Stimulated activated CD8-positive, alpha-beta memory T cell treated with anti-CD3 and anti-CD28 coated beads, Interleukin-4, amount 100 ng/mL, for 1 hour (primary cell): ENCODE measurements at places on chromosomes 13 and 19.

DNA sequence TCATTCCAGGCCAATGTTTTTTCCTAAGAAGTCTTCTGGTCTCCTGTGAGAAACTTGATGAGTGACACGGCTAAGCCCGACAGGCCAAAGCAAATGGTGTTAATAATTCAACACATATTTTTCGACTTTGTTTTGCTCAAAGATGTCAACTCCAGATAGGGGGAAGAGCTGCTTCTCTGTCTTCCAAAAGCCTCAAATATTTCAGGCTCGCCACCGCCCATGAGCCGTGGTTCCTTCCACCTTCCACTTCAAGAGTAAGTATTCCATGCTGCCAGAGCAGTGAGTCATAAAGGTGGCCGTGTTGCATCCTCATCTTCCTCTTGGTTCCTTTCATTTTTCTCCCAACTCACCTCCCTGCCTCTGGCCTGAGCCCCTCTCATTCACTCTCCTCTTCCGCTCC, 272.6 kb downstream of the EFNB2 start:
- DNase-seq, result no peak

GRCh38 chr19:58021541-58022282, 12.1 kb upstream of the ZSCAN1 start:
- no peak for DNase-seq

DNA sequence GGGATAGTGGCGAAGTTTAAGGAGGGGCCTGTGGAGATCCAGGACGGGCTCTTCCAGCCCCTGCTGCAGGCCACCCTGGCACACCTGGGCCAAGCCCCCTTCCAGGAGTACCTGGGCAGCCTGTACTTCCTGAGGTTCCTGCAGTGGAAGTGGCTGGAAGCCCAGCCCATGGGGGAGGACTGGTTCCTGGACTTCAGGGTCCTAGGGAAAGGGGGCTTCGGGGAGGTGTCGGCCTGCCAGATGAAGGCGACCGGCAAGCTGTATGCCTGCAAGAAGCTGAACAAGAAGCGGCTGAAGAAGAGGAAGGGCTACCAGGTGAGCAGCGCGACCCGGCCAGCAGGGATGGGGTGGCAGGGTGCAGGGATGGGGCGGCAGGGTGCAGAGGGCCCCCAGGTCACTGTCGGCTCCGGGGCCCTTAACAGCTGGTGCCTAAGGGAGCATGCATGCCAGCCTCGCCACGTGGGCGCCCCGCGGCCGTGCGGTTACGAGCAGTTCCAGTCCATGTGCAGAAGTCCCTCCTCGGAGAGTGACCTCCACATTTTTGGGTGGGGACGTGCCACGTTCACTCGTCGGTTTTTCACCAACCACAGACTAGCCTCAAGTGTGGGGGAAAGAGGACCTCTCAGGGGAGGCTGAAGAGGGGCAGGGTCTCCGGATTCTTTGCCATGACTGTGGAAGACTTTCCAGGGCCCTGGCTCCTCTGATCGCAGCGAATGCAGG, 912 bp downstream of the GRK1 start:
- DNase-seq, result no peak

GRCh38 chr13:98892821-98893220, 85.0 kb downstream of the DOCK9 start:
- no peak for DNase-seq

DNA sequence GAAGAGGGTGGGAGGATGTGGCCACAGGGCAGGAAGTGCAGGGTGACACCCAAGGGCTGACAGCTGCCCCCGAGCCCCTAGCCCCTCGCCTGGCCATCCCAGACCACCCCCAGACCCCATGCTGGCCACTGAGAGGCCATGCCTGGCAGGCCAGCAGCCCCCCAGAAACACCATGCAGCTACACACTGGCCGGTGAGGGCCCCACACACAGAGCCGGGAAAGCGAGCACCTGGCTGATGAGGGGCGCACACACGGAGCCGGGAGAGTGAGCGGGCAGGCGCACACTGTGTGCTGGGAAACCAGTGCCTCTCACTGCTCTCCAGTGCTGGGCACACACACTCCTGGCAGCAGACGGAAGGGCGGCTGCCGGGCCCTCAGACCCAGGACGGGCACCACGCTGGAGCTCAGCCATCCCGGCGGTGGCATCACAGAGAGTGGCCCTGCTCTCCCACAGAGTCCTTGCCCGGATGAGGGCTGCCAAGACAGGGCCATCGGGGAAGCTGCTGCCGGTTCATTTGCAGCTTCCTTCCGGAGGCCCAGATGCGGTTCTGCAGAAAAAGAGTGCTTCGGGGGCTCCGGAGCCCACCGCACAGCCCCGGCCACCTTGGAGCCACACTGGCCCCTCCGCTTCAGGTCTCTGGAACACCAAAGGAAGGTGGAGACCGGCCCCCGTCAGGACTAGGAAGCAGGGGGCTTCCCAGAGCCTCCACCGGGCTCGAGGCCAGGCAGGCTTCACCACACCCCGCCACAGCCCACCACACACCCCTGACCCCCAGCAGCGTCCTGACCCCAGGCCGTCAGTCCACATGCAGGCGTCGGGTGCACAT, 76.4 kb downstream of the SPACA7 start:
- no peak for DNase-seq
